ENCODE measurements at places on chromosomes 6 and 20. TPM values are rescaled to one million over a fixed set of nuclear protein-coding genes. Genes with fewer than 3 reads are reported as not detected.

Gene ARMC2
- total RNA-seq: 2.5 TPM

Gene NELFCD
- 46.1 TPM for total RNA-seq

DNA sequence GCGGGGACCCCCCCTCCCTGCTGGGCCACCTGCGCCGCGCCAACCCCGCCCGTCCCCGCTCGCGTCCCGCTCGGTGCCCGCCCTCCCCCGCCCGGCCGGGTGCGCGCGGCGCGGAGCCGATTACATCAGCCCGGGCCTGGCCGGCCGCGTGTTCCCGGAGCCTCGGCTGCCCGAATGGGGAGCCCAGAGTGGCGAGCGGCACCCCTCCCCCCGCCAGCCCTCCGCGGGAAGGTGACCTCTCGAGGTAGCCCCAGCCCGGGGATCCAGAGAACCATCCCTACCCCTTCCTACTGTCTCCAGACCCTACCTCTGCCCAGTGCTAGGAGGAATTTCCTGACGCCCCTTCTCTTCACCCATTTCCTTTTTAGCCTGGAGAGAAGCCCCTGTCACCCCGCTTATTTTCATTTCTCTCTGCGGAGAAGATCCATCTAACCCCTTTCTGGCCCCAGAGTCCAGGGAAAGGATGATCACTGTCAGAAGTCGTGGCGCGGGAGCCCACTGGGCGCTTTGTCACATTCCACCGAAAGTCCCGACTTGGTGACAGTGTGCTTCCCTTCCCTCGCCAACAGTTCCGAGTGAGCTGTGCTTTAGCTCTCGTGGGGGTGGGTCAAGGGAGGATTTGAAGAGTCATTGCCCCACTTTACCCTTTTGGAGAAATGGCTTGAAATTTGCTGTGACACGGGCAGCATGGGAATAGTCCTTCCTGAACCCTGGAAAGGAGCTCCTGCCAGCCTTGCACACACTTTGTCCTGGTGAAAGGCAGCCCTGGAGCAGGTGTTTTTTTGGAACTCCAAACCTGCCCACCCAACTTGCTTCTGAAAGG is 2.1 kb downstream of the VEGFA start:
- no peak for DNase-seq

Gene AKAP7
- total RNA-seq: 5.4 TPM

GRCh38 chr6:144216668-144217218 is 66.4 kb downstream of the STX11 start:
- no peak for DNase-seq

Gene GJA1
- total RNA-seq: 251 TPM

DNA sequence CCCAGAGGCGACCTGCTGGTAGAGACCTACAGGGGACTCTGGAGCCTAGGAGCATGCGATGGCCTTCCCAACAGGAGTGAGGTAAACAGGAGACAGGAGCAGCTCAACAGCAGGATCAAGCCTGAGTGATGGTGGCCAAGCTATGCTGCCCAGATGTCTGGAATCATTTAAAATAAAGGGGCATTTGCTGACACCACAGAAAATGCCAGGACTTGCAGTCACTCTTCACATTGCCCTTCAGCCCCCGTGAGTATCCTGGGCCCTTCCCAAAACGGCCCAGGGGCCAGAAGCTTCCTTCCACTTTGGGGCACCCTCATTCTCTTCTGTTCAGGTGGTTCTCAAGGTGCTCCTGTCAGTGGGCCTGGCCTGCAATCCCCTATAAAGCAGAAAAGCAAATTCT is 23.2 kb downstream of the INSM1 start:
- DNase-seq: no peak

DNA sequence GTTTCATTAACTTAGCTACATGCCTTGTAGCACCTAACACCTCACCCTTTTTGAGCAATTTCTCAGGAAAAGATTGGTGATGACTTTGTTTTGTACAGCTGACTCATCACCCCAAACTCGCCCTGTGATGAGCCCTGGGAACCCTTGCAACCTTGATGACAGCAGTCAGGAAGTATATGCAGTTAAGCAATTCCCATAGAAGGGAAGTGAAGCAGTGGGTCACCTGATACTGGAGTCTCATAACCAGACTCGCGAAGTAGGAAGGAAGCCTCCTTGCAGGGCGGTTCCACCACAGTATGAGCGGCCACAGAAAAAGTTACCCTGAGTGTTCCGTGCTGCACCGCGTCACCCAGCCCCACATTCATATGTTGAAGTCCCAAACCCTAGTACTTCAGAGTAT is 82.0 kb upstream of the EDN1 start:
- no peak for DNase-seq

Gene MAS1
- total RNA-seq: under 0.01 TPM

DNA sequence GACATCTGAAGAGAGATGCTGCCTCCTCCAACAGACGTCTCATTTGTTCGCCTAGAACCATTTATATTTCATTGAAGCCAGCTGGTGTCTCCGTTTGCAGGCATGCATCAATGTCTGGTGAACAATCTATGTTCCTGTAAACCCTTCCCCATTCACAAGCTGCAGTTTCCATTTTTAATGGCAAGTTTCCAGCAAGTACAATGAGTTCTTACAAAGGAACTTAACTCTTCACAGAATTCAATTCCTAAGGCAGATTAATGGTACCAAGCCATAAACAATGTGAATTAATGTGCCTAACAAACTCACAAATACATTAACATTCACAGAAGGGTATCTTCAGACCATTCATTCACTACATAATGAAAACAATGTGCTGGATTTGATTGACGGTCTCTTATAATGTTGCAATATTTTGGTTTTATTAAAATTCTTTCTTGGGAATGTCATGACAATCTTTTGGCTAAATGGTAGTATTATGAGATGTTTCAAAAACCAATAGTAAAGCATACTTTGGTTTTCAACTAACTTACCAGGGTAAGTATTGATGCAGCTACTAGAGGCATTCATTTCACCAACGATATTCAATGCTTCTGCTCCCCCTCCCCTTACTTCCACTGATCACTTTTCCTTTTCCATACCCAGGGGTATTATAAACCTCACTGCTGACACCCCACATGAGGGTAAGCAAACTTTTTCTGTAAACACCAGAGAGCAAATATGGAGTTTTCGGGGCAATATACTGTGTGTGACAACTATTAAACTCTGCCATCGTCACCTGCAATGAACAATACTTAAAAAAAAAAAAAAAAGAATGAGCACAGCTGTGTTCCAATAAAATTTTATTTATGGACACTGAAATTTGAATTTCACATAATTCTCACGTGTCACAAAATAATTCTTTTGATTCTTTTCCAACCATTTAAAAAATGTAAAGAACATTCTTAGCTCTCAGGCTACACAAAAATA is 4.2 kb downstream of the AKIRIN2 start:
- DNase-seq: peak; percentile 92

Gene FNDC11
- total RNA-seq: 0.25 TPM

DNA sequence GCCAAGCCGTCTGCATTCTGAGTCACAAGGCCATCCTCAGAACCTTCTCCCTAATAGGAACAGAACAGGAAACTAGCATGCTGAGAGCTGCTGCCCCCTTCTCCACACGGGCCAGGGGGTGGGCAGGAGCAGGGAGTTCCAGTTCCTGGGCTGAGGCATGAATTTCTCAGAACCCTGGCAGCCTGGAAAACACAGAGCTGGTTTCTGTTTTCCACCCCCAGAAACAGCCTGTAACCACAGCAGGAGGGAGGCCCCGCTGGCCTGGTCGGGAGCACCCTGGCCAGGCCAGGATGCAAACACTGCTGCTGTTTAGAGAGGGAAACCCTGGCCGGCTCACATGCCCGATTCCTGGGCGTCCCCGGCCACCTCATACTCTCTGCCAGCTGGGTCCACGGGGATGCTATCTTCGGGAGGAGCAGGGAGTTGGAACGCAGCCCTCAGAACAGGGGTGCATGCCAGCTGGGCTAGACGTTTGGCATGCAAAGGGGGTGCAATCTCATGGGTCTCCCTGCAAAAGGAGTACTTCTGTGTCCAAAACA is 130.1 kb downstream of the NFATC2 start:
- peak; percentile 37 for DNase-seq

Gene TEAD3
- 4.6 TPM for total RNA-seq

- peak; percentile 13 for DNase-seq
These were observed 31.2 kb upstream of the CCND3 start for GRCh38 chr6:41972826-41973225.

- DNase-seq: peak; percentile 100
These were observed 45.1 kb upstream of the PNRC1 start for GRCh38 chr6:89035252-89036101.

DNA sequence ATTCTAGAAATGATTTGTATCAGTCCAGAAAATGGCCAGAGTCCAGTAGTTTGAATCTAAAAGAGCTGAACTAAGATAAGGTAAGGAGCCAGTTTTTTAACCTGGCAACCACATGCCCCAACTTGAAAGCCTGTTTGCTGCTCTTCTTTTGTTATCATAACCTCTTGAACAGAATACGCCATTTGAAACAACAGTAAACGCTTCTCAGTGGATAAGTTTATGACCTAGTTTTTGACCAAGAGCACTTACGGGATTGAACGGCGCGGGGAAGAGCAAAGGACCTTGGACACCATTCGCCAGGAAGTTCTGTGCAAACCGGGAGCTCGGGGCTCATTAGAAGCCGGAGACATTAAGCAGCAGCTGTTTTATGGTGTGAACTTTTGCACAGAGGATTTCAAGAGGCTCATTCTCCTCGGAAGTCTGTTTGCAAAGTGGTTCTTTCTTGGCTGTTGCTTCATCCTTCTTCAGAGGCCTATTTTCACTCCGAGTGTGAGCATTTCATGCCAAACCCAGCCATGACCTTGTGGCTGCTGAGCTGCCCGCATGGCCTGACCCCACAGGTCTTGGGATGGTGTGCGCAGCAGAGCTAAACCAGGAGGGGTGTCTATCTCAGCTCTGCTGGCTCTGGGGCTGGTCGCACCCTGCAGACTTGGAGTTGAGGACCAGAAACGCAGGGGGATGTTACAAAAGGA is 215.1 kb downstream of the SOX4 start:
- DNase-seq: peak; percentile 51

GRCh38 chr20:6426287-6426891 is 303.6 kb upstream of the FERMT1 start:
- no peak for DNase-seq

- DNase-seq: no peak
These were observed 173.5 kb downstream of the SCP2D1 start for GRCh38 chr20:18986895-18987580.
